ENCODE measurements at places on chromosomes 12 and 14.

DNA sequence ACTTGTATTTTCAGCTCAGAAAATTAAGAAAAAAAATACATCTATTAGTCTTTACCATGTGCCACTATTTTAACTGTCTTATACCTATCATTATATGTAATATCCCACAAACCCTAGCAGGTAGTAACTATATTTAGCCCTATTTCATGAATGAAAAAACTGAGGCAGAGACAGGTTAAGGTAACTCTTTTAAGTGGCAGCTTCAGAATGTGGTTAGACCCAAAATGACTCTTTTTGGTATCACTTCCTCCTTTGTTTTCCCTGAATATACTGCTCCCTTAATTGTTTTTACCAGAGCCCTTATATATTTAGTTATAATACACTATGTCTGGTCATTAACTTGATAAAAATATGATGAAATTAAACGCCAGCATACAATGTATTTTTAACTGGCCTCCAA, 235.6 kb upstream of the RPL10L start:
- no peak for DNase-seq

GRCh38 chr14:68473794-68474193, 319.1 kb downstream of the ZFP36L1 start:
- no peak for DNase-seq

GRCh38 chr12:8606890-8607289, 5.8 kb downstream of the AICDA start:
- DNase-seq, result no peak

- DNase-seq, result no peak
Measured at GRCh38 chr12:74537126-74537706, 419 bp upstream of the ATXN7L3B start.

DNA sequence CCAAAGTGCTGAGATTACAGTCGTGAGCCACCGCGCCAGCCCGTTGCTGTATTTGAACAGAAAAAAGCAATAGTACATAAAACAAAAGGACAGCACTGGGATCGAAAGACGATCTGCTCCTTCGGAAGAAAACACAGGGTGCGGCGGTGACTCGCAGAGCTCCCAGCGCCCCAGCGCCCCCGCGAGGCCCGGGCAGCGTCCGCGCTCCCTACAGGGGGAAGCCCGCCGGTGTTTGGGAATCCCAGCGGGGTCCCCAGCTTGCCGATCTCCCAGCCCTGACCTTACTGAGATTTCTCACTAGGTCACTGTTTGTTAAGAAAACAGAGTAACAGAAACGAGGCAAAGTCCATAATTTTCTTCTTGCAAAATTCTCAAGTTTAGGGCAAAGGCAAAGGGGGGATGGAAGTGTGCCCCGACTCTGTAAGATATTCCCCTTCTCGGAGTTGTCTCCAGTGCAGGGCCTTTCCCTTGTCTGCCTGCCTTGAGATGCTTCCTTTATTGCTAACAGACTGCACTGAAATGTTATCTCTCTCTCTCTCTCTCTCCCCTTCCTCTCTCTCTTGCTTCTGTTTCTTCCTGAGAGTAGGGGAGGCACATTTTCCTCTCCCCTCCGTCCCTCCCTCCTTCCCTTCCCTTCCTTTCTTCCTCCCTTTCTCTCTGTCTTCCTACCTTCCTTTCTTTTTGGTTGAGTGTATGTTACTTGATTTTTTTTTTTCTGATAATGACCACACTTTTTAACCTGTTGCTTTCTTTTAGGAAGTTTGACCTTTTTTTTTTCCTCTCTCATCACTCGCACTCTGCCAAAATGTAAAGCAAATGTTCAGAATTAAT, 91.9 kb downstream of the TMEM30B start:
- peak; percentile 37 for DNase-seq

- DNase-seq, result peak; percentile 52
Measured at GRCh38 chr14:92121670-92122350, at the start of the genes CPSF2 and NDUFB1. CPSF2 (plus strand) TSS chr14:92121969; CDS start chr14:92130985, 9,016 bp downstream. NDUFB1 (minus strand) TSS chr14:92121706; CDS start chr14:92117637, 4,069 bp downstream.

- DNase-seq, result no peak
Measured at GRCh38 chr12:109098651-109099050, 1.3 kb downstream of the UNG start.

DNA sequence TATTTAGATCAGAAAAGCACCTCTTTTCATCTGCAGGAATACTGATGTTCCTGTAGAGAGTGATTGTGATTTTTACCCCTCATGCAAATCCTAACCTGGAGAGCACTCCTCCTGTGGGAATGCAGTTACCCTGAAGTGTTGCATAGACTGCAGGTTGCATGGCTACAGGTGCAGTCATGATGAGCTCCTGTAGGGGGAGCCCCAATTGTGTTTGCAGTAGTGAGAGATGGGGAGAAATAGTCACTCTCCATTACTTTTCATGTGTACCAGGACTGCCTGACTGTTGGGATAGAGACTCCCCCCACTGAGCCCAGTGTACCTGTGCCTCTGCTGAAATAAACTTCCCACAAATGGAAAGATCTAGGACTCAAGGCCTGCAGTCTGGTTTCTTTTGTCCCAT, 1086.5 kb downstream of the SLC6A15 start:
- no peak for DNase-seq
